ENCODE measurements at places on chromosomes 3 and 15.

- DNase-seq = peak; percentile 79
Measured at GRCh38 chr3:15859507-15860013, 61.8 kb upstream of the ANKRD28 start.

GRCh38 chr3:98108162-98108561 lies 21.2 kb downstream of the OR5AC2 start:
- DNase-seq = no peak

GRCh38 chr15:31471731-31472430 lies 145.2 kb downstream of the KLF13 start:
- no peak for DNase-seq

- no peak for DNase-seq
Measured at GRCh38 chr3:153319705-153320554, 157.9 kb downstream of the RAP2B start.

- no peak for DNase-seq
Measured at GRCh38 chr3:65348398-65348995, 660.7 kb upstream of the ADAMTS9 start.

DNA sequence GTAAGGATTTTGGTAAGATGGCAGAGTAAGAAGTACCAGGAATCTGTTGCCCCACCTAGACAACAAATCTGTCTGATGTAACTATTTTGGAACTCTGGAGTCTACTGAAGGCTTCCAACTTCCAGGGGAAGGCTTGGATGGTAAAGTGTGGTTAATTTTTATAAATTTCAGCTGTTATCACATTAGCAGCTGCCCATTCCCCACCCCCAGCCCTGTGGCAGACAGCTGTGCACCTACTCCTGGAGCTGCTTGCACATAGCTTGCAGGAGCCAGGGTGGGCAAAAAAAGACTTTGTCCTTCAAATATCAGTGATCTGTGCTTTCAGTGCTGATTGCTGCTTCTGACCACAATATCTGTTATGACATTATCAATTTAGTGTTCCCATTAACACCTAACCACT lies 47.4 kb downstream of the FRMD5 start:
- no peak for DNase-seq

- no peak for DNase-seq
Measured at GRCh38 chr3:50278880-50279224, at the start of gene LSMEM2. Gene LSMEM2 (plus strand): TSS chr3:50279087. CDS start chr3:50279114, 27 bp downstream.

- no peak for DNase-seq
Measured at GRCh38 chr3:109685084-109686079, 348.0 kb upstream of the DPPA4 start.

DNA sequence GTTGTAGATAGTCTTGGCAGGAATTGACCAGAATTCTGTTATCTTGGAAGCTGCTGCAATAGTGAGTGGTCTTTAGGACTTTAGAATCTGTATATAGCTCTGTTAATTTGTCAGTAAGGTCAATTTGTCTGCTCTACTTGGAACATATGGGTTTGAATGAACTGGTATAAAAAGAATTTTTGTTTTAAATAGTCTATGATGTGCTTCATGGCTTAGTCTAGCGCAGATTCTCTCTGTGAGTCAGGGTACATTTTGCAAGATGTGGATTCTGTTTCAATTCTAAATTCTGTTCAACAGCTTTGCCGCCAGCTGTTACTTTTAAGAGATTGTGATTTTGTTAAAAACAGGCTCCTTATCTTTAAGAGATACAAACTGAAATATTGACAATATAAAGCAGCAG lies 135.9 kb upstream of the AGBL1 start:
- DNase-seq = no peak

- no peak for DNase-seq
Measured at GRCh38 chr3:172150913-172151650, 111.7 kb downstream of the FNDC3B start.

Measured in Kasumi-1 (cell line).